ENCODE measurements at places on chromosomes 16 and 17.

GRCh38 chr17:2083613-2084035, 28.7 kb downstream of the HIC1 start:
- peak; percentile 76 for DNase-seq

DNA sequence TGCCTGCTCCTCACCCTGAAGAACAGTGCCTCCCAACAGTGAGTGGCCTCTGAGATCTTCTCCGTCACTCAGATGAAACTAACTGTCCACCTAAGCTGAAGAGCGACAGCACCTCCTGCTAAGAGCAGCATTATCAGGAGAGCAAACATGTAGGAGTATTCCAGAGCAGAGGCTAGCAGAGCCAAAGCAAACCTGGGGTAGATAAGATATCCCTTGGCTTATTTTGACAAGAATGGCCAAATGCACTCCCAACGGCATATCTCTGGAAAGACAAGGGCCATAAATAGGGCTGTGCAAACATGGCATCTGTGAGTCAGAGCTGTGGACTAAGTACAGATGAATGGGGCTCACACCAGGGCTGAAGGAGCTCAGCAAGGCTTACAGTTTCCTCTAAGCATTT, 96.3 kb downstream of the NDEL1 start:
- DNase-seq: no peak

DNA sequence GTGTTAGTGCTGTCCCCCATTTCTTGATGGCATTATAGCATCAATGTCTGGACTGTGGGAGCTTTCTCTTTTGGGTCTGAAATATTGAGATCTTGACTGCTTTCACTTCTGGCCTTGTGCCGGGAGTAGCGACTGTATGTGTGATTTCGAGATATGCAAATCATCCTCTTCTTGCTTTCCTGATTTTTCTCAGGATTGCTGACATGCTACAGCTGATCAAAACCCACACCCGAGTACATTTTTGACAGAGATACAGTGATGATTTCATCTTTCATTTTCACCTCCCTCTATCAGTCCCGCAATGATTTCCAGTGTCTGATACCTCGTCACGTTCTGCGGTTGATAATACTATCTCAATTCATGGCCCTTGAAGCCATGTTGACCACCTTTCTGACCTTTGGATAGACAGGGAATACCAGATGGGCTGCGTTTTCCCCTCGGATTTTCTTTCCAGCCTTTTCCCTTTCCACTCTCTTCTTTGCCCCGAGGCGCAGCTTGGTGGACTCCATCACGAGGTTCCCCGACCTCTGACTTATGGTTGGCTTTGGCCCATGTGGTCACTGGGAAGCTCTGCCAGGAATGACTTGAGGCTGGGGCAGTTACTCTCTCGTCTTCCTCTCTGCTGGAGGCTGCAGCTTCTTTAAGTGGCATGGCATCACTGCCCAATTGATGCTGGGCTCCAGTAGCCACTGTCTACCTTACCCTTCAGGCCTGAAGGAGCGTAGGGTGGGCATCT, 184.4 kb downstream of the SNX29 start:
- DNase-seq: no peak

- DNase-seq: peak; percentile 64
Observed at GRCh38 chr17:47615766-47616424, 33.8 kb upstream of the KPNB1 start.

DNA sequence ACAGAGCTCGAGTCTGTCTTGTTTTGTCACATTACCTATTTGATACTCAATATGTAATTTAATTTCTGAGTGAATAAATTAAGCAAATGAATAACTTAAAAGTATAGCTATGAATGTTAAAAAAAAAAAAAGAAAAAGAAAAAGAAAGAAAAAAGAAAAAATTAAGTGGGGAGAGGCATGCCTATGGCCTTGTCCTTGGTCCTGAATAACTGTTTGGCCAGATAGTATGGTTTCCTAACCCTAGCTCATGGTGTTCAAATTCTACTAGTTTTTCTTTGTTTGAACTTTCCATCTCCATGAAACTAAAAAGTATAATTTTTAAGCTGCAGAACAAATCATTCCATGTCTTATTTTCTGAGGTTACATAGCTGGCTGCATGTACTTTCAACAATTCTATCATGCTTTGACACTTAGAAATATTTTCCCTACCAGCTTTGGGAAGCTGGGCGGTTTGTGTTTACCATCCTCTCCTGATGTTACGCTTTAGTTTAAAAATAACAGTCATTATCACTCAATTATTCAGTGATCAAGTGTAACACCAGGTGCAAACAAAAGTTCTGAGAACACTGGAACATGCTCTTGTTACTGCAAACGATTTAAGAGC, 31.8 kb downstream of the TOX3 start:
- no peak for DNase-seq

DNA sequence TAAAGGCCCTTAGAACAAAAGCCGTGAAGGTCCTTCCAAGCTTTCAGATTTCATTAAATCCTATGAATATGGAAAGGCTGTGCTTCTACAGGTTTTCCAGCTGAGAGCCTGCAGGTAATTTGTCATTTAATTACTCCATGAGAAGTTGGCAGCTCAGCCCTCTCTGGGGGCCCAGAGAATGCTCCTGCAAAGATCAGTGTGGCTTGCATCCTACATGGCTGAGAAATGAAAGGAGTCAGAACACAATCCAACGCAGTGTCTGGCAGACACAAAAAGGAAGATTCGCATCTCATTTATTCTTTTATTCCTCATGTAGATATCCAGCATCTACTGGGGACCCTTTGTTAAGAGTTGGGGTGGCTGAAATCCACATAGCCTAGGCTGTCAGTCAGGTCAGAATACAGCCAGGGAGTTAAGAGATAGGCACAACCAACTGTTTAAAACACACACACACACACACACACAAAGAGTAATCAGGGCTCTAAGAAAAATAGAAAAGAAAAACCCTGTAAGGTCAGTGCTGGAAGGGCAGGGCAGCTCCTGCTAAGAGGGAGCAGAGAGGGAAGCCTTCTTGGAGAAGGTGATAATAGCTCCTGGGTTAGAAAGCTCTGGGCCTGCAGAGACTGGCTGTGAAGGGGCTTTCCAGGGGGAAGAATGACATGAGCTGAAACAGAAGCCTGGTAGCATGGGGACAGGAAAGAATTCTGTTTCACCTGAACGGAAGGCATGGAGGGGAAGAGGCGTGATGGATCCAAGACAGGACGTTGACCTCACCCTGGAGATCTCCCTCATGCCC, 46.9 kb upstream of the WSCD1 start:
- no peak for DNase-seq

- DNase-seq: no peak
Observed at GRCh38 chr17:28507567-28508203, 1.5 kb downstream of the FOXN1 start.

- no peak for DNase-seq
Observed at GRCh38 chr17:36975922-36976515, 27.3 kb downstream of the AATF start.

DNA sequence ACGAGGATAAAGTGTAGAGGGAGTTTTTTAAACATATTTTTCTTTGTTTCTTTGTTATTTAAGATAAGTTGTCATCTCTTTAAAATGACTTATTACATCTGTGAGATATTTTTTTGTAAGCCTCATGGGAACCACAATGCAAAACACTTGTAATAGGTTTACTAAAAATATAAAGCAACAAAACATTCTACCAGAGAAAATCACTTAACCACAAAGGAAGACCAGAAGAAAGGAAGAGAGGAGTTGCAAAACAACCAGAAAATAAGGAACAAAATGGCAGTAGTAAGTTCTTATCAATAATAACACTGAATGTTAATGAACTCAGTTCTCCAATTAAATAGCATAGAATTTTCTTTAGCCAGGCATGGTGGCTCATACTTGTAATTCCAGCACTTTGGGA, 22.9 kb downstream of the DHRS7B start:
- peak; percentile 74 for DNase-seq

GRCh38 chr17:4942760-4943508, 2.9 kb downstream of the RNF167 start:
- DNase-seq: no peak

GRCh38 chr16:84242839-84243238, 3.0 kb upstream of the KCNG4 start:
- no peak for DNase-seq

- DNase-seq: no peak
Observed at GRCh38 chr17:32566303-32566702, 79.5 kb downstream of the CDK5R1 start.
